ENCODE measurements at places on chromosomes 2 and 18.

GRCh38 chr2:124692707-124693106 is 667.6 kb downstream of the CNTNAP5 start:
- DNase-seq = no peak

GRCh38 chr2:215613280-215613679 is 177.4 kb upstream of the FN1 start:
- DNase-seq = no peak

DNA sequence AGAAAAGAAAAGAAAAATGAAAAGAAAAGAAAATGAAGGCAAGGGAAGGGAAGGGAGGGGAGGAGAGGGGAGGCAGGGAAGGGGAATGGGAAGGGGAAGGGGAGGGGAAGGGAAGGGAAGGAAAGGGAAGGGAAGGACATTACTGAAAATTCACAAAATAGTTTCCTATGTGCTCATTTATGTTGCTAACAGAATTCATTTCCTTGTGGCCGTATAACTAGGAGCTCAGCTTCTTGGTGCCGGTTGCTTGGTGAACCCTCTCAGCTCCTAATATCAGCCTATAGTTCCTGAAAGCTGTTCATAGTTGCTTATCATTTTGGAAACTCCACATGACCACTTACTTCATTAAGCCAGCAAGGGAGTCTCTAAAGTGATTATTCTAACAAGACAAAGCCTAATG is 379.8 kb upstream of the TMEFF2 start:
- DNase-seq = no peak

DNA sequence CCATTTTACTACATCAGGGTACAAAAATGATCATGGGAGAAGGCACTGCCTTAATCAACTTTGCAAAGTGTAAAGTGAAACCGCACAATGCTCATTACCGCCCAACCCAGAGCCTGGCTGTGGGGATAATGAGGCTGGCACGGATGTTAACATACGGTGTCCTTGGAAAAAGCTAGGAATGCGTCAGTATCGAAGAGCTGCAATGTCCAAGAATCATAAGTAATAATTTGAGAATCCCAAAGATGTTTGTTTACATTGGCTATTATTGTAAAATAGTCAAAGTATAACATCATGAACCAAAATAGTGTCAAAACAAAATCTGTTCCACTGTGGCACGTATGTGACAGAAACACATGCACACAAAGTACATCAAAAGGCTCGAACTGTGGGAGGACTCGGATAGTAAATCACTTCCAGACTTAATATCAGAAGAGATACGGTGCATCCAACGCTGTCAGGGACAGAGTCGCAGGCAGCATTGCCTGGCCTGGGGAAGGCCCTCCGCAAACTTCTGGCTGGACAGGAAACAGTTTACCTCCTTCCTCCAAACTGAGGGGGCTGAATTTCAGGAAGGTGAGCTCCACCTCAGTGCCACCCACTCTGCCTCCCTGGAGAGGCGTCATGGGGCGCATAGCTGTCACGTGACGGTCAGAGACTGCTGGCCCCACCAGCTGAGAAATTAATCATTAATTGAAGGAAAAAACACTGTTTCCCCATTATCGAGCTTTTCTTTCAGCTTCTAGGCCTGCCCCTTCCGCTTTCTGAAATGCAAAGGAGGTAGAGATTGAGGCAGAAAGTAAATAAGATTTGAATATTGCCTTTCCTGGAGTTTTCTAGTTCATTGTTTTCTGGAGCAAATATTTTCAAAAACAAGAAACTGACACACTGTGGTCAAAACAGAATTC is 1.8 kb upstream of the ID2 start:
- DNase-seq = peak; percentile 59

DNA sequence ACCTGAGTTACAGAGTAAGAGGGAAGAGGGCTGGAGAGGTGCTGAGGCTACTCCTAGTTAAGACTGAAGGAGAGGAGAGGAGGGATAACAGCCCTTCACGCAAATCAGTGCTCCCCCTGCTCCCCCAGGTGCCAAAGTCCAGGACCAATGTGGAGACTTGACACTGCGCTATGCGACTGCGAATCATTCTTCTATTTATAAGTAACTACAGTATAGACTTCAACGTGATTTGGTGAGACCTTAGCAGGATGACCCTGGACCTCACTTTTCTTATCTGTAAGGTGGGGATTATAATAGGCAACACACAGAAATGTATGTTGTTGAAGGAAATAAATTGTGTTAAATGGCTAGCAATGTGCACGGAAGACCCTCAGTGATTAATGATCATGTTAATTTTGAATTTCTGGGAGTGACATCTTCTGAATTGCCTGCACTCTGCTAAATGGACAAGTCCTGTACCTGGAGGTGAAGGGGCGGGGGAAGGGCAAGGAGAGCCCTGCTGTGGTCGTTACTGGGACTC is 11.0 kb downstream of the EN1 start:
- no peak for DNase-seq

- DNase-seq = no peak
Measured at GRCh38 chr2:234818937-234819336, 132.9 kb upstream of the SH3BP4 start.

- DNase-seq = peak; percentile 91
Measured at GRCh38 chr2:189287982-189288521, 108.5 kb upstream of the COL5A2 start.

- no peak for DNase-seq
Measured at GRCh38 chr2:128405467-128405900, 86.8 kb upstream of the HS6ST1 start.

GRCh38 chr2:25341753-25342371 is at the start of gene DNMT3A:
DNMT3A (minus strand) TSS chr2:25341925; CDS start chr2:25313984, 27,941 bp downstream.
- DNase-seq = peak; percentile 55

DNA sequence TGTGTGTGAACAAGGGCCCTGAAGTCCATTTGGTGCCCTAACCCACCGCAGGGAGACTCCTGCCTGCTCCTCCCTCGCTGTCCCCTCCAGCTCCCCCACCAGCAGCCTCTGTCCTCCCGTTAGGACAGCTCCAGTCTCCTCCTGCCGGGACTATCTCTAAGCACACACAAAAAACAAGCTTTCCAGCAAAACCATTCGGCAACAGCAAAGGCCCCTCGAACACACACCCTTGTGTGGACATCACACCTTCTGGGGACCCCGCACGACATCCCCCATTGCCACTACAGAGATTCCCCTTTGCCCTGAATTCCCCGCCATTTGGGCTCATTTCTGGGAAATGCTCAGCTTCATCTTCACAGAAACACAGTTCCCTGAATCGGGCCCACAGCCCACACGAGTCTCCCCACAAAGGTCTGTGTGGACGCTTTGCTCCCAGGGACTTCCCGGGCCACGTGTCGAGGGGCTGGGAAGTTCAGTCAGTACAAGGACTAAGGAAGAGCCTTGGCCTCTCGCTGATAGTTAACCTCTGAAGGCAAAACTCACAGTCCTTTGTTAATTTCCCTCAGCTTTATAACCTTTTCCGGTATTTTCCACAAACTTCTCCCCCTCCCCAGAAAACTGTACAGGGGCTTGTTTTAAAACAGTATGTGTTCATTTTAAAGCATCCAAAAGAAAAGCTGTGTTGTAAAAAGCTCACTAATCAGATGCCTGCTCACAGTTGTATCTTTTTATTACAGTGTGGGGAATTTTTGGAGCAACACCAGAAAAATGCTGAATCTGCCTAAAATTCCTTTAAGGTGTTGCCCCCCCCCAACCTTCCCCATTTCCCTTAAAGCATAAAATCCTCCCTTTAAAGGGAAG is 25.9 kb downstream of the SMAD7 start:
- DNase-seq = no peak

GRCh38 chr2:55743583-55743982 is 49.9 kb upstream of the PNPT1 start:
- peak; percentile 46 for DNase-seq

DNA sequence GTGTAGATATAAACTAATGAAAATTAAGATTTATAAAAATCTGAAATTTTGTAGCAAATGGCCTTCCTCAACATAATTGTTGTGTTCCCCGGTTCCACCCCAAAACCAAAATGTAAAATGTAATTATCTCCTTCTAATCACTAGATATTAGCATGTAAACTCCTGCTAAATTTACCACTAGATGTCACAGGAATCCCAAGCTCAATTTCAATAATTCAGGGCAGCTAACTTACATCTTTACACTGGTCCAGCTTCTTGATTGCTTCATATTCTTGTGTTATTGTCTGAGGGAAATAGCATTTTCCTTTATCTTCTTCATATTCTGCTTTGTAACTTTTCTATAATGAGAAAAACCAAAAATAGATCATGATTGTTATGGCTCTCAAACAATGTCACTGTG is 42.6 kb downstream of the NEB start:
- DNase-seq = peak; percentile 3

DNA sequence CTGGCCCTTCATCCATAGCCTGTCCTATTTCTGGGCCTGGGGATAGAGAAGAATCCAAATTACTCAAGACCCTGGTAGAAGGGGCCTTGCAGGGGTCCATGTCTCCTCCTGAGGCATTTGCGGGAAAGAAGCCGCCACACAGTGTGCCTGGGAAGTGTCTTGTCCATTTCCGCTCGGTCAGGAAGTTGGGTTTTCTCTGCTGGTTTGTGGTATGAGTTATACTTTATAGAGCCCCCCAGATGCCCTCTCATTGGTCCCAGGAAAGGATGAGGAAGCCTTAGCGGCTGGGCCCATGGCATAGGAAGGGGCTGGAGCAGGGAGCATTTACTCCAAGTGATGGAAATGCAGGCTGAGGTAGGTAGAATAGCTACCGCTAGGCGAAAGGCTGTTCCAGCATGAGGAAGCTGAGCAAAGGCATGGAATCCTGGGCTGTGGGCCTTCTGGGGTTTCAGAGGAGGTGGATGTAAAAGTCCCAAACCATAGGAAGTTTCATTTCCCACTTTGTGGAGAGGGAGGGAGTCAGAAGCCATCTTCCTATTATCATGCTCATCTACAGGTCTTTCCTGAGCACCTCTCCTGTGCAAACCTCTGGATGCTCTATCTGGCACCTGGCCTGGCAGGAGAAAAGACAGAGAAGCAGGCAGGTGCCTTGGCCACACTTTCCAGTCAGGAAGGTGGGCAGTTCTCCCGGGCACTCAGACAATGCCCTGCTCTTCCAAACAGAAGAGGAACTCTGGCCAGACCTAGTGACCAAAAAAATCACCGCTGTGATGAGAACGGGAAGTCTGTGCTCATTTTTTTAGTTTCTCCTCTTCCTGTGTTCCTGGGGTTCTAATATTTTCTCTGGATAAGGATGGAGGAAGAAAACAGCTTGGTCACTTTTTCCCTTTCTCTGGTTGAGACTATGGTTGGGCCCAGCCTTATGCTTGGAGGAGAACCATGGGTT is 2.6 kb upstream of the CD207 start:
- DNase-seq = no peak

GRCh38 chr2:19769513-19769912 is 132.3 kb downstream of the TTC32 start:
- peak; percentile 47 for DNase-seq

DNA sequence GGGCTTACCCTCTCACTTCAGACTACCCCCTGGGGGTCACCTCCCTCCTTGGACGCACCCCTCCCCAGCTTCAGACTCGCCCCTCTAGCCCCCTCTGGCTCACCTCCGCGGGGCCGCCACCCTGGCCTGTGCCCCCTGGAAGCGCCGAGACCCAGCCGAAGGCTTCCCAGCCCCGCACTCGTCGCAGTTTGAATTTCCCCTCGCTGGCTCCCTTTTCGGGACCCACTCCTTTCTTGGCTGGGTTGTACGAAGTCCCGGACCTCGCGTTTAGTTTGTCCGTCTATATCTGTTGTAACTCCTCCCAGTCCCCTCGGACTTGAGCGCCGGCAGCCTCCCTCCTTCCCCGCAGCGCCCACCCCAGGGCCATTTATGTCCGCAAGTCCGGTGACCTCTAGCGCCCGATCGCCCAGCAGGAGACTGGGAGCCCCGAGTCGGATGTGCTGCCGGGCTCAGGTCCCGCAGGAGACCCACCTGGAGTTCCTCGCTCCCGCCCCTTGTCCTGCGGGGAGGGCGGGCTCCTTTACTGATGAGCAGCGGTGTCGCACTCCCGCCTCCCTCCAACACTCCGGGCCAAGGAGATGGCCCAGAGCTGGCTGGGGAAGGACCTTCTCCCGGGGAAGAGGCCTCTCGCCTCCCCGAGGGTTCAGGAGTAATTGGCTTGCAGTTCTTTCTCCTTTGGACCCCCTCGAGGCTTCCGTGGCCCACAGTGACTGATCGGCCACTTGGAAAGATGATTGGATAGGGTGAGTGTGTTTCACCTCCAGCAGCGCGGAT is 692 bp upstream of the RAX start:
- no peak for DNase-seq

GRCh38 chr2:3902131-3902530 is 198.8 kb downstream of the DCDC2C start:
- no peak for DNase-seq

DNA sequence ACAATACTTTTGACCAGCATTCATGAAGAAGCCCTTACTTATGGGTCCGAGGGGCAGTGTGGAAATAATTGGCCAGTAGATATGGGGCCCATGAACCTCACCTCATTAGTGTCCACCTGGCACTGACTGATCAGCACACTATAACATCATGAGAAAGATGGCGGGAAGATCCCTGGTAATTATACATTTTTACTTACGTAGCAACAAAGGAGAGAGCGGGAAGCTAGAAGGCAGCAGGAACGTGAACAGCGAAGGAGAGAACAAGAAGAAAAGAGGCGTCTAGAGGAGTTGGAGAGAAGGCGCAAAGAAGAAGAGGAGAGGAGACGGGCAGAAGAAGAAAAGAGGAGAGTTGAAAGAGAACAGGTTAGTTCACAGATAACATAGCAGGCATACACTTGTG is 136.0 kb upstream of the IL1R2 start:
- no peak for DNase-seq

DNA sequence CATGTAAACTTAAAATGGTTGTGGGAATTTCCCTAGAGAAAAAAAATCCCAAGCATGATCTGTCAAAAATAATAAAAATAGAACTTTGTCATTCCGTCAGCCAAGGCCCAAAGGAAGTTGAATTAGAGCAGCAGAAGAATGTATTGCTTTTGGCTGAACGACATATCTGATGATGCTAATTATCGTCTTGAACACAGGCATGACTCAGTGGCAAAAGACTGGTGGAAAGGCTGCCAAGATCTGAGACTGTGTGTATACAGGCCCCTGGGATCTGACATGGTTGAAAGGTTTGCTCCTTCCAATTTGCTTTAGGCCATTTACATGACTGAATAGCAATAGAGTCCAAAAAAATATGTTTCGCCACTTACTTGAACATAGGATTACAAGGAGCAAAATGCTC is 1057.1 kb upstream of the CRIM1 start:
- peak; percentile 68 for DNase-seq

DNA sequence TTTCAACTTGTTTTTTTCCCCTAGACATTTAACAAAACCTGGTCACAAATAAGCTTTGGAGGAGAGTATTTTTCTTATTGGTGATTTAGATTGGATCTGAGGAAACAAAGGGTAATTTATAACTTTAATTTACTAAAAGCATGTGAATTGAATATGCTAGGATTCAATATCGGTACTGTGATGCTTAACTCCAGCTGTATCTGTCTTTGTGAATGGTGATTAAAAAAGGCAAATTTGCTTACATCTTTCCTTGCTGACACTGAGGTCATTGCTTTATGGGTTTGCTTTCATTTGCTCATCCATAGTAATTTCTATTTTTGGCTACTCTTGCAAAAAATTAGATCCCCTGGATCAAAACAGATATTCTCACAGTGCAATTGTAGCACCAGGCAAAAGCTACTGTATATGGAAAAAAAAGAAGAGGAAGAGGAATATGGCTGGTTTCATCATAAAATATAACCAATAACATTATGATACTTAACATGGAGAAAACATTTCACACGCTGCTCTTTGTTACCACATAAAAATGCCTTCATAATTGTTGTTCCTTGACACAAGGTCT is 832.0 kb upstream of the ZEB2 start:
- DNase-seq = no peak
